Fibroblast of the aortic adventitia (primary cell): ENCODE measurements at places on chromosomes 1 and 21. TPM values are rescaled to one million over a fixed set of nuclear protein-coding genes. Genes with fewer than 3 reads are reported as not detected.

VSIG8 gene
- not detected in 2 replicates for total RNA-seq

ARTN gene
- total RNA-seq: not detected in 2 replicates

ADAMTS5 gene
- 4.6 and 24.0 TPM in 2 replicates for total RNA-seq

ITPKB gene
- 7.5 and 17.2 TPM in 2 replicates for total RNA-seq

CFAP74 gene
- total RNA-seq: not detected in 2 replicates
